Activated T-helper 9 cell treated with anti-CD3 and anti-CD28 coated beads, Interleukin-2, amount 50 U/mL, for 16 hours (primary cell): ENCODE measurements at places on chromosomes 6 and 20.

DNA sequence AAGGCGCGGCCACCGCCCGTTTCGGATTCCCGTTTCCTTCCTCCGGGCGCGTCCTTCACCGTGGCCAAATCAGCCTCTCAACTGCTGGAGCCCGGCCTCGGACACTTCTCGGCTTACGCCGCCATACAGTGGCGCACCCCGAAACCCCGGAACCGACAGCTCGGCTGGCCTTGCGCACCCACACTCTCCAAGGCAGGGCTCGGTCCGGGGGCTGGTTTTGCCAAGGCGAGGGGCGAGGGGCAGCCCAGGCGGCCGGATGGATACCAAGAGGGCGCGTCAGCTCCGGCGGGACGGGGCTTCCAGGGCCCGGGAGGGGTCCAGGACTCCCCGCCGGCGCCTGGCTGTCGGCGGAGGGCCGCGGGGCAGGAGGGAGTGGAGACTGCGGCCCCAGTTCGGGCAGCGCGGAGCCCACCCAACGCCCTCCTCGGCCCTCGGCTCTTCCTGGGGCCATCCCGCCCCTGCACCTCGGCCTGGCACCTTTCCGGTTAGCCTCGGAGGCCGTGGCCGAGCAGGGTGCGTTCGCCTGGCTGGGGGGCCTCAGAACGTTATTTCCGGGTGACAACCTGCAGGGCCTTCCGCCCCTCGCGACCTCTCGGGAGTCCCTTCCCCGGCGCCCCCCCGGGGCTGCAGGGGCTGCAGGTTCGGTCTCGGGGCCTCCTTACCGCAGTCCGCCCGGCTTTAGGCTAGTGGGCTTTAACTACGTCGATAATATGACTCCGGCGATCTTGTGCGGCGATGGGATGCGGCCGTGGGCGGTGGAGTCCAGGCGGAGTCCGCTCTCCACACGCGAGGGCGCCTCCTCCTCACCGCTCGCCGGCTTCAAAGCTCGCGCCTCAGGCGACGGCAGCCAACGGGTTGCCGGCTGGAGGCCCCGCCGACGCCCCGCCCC lies 697 bp upstream of the CEP43 start:
- no peak for DNase-seq

DNA sequence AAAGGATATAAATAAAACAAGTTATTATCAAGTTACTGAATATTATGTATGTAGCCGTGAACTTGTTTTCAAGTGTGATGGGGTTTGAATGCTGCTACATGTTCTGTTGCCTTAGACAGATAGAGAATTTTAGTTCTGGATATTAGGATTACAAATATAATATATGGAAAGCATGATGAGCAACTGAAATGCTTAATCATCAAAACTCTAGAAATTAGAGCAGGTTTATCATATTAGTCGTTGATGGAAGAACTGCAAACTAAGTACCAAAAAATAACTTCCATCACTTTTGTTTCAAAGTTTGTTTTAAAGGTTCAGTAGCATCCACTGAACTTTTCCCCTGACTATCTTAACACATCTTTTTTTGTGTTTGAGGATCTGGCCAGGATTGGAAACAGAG lies 49.1 kb upstream of the CCN2 start:
- no peak for DNase-seq

DNA sequence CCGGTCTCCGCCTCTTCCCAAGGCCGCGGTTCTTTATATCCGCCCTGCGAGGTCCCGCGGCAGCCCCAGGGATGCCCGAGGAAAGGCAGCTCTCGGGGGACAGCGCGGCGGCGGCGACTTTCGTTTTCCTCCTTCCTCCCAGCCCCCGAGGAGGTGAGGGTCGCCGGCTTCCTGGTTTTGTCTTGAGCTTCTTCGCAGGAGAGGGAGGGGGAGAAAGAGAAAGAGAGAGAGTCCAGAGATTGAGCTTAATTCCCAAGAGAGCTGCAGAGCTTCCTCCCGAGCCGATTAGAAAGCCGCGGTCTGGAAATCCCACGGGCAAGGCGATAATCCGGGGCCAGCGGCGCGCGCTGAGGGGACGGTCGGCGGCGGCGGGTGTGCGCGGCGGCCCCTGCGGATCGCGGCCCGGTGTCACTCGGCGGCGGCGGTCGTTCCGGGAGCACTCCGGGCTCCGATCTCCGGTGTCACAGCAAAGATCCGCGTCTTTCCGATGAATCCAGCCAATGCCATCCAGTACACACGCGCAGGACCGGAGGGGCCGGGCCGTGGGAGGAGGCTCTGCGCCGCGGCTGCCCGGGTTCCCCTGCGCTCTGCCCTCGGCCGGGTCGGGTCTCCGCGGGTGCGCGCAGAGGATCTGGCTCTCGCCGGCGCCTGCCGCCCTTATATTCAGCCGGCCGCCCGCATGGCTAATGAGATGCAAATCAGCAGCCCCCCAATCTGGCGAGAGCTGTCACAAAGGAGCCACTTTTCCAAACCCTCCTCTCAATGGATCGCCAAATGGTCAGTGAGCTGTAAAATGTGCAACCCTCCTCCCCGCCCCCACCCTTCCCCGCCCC lies at the start of gene DLL1:
Gene DLL1 (minus strand): TSS at position 783 of the 833 bp plus-strand sequence. CDS start 939 bp downstream, outside the sequence.
- no peak for DNase-seq

GRCh38 chr6:21596949-21597682 lies 3.6 kb downstream of the SOX4 start:
- DNase-seq: no peak

DNA sequence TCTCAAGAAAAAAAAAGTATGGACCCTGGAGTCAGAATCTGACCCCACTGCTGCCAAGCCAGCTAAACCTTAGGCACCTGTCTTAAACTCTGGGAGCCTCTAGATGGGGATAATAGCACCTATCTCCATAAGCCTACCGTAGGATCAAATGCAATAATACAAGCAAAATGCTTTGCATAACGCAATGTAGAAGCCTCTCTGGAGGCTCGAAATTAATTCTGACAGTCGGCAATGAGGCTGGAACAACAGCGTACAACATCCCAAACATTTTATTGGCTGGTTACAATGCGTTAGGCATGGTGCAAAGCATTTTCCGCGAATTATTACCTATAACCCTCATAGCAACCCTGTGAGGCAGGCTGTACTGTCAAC lies 521 bp downstream of the CDK5RAP1 start:
- no peak for DNase-seq

DNA sequence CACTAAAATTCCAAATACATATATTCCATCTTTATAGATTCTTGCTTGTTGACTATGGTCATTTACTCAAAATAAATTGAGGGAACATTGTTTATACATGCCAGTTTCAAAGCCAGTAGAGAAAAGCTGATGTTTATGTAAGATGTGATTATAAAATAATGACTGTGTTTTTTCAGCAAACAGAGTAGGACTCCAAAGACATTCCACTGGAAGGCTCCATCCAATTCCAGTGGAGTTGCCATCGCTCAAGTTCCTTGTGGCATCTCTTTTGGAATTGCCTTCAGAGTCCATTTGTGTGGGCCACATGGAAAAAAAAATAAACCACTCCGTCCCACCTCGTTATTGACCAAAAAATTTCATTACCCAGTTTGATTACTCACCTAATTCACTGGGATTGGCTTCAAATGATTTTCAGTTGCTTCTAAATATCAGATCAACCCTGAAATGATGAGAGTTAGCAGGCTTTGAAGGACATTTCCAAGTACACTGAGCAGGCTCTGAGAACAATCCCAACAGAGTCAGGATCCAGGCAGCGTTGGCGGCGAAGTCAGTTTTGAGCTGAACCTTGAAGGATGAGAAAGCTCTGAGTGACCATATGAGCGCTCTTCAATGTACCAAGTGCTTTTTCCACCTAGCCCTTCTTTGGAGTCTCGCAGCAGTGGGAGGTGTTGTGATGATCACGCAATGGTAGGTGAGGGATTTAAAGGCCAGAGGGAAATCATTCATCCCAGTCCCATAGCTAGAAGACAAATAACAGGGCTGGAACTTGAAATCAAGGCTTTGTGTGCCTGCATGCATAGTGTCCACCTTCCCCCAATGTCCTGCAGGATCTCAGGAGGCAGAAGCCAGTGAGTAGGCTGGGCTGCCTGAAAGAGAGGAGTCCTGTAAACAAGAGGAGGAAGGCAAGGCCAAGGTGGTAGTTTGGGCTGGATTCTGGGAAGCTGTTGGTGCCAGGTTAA lies 281.7 kb downstream of the CDC5L start:
- no peak for DNase-seq

DNA sequence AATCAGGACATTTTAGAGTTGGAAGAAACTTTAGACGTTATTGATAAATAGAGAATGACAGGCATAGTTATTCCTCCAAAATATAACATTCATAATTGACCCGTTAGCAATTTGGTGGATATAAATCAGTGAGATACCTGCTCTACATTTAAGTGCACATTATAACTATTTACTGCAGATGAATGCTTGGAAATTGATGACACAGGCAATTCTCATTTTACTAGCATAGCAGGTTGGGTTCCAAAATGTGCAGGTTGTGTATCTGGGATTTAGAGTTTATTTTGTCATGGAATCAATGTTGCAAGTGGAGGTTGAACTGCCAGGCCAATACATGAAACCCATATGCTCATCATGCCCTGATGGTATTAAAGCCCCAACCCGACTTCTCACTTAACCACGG lies 44.4 kb upstream of the PROKR2 start:
- no peak for DNase-seq

DNA sequence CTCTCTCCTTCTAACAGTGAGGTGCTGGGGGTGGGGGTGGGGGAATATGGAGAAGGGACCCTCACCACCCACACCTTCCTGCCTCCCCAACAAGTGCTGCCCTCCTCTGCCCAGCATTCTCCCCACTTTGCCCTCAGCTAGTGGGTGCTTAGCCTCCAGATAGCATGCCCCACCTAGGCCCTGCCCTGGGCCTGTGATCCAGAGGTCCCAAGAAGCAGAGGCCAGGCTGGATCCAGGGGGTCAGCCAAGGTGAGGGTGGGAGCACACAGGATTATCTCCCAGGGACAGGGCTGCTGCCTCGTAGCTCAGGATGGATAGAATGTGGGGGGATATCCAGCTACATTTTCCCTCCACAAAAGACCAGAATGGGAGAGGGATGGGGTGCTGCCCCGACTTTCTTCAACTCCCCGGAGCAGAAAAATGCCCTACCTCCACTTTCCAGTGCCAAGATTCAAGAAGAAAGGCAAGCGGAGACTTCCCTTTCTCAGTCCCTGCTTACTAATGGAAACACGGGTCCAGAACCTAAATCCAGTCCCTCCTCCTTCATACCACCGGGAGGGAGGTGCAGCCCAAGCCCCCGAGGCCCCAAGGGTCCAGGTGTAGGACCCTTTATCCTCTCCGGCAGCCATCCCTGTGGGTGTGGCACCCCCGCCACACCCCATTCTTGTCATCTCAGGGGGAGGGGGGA lies 987 bp downstream of the ADISSP start:
- DNase-seq: no peak

GRCh38 chr20:44067650-44068081 lies 119.3 kb downstream of the JPH2 start:
- no peak for DNase-seq

GRCh38 chr20:5586720-5587119 lies 163.5 kb upstream of the SHLD1 start:
- DNase-seq: no peak

GRCh38 chr6:14924126-14925024 lies 321.5 kb upstream of the JARID2 start:
- DNase-seq: no peak

- no peak for DNase-seq
These were observed 8.4 kb downstream of the PSMG4 start for GRCh38 chr6:3267162-3267561.

- DNase-seq: no peak
These were observed 147.0 kb downstream of the CDH26 start for GRCh38 chr20:60104993-60105803.

- no peak for DNase-seq
These were observed 70.6 kb upstream of the PMEPA1 start for GRCh38 chr20:57780398-57780797.

GRCh38 chr6:121504227-121504626 lies 68.8 kb downstream of the GJA1 start:
- no peak for DNase-seq

DNA sequence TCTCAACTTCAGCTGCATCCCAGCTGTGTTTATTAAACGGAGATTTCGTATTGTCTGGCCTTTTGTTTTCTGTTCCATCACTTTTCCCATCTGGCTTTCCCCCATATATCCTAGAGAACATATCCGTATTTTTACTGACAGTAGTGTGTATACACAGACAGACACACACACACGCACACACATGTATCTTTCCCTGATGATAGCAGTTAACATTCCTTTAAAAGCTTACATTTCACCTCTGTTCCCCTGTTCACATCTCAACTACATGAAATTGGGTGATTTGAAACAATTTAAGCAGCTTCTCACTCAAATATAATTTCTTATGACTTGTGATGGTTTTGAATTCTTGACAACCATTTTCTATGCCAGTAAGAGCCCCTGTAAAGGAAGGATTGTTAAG lies 207.1 kb upstream of the CEP162 start:
- DNase-seq: no peak
